ENCODE measurements at places on chromosomes 16 and 17. TPM values are rescaled to one million over a fixed set of nuclear protein-coding genes. Genes with fewer than 3 reads are reported as not detected.

MSI2 gene
- 49.5 TPM for polyA plus RNA-seq

DNA sequence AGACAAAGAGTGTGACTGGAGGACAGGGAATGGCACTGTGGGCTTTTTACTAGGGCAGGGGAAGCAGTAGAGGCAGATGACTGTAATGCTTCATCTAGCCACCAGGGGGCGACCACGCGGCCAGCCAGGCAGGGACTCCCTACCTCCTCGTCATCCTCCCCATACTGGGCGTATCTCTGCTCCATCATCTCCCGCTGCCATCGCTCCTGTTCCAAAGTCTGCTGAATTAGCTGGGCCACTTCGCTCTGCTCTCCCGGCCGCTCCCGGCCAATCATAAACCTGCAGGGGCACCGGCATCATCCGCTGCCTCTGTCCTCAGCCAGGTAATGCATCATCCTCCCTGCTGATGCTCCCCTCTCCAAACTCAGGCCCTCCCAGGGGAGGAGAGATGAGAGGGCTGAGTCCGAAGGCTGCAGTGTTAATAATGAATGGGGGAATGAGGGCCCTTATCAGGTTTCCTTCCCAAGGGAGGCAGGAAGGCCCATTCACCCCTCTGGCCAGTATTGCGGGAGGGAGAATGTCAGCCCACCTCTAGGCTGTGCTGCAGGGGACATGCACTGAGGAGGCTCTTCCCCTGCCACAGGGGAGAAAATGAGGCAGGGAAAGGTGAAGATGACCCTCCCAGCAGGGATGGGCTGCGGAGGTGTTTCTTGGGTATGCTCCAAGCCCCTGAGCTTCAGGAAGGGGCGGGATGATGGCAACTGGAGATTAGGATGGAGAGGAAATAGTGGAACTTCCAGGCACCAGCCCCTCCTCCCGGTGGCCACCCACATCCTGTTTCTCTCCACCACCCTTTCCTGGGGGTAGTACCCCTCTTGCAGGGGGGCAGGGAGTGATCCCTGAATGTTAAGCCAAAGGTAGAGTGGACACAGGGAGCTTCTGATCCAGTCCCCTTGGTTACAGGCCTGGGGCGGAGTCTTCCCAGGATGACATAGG is 10.3 kb upstream of the SAMD14 start:
- H3K4me3 ChIP-seq, result no peak overlapping the region
- H3K36me3 ChIP-seq, result peaks cover 100% of the 10 kb centered on the region
- no peaks in the 10 kb centered on the region for H3K27me3 ChIP-seq
- H3K4me1 ChIP-seq, result peaks cover 63% of the 10 kb centered on the region
- peak overlapping the region; percentile 19 for H3K27ac ChIP-seq

GRCh38 chr16:68869492-68870088 is 26.3 kb downstream of the TANGO6 start:
- H3K36me3 ChIP-seq, result no peaks in the 10 kb centered on the region
- no peak for DNase-seq
- H3K27me3 ChIP-seq, result no peaks in the 10 kb centered on the region

GRCh38 chr16:590188-590814 is 435 bp downstream of the RAB40C start:
- H3K36me3 ChIP-seq, result no peaks in the 10 kb centered on the region
- peak; percentile 33 for DNase-seq
- H3K4me1 ChIP-seq, result peaks cover 69% of the 10 kb centered on the region
- peak overlapping the region; percentile 84 for H3K4me3 ChIP-seq
- H3K27me3 ChIP-seq, result no peaks in the 10 kb centered on the region
